KG1 (cell line): ENCODE measurements at places on chromosomes 7 and 10.

DNA sequence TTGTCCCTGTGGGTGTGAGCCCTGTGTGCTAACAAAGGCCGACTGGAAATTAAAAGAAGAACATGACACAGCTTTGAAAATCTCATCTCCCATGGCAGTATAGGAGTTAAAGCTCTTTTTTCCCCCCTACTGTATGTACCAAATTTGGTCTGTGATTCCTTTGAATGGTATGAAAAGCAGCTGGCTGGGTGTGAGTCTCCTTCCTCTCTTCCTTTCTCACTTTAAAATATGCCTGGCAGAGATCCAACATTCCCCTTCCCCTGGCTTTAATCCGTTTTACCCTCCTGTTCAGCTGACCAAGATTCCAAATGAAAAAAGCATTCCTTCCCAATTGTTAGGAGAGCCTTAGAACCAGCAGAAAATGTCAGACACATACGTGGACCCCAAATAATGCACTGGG, 225.0 kb upstream of the CELF2 start:
- DNase-seq, result no peak

DNA sequence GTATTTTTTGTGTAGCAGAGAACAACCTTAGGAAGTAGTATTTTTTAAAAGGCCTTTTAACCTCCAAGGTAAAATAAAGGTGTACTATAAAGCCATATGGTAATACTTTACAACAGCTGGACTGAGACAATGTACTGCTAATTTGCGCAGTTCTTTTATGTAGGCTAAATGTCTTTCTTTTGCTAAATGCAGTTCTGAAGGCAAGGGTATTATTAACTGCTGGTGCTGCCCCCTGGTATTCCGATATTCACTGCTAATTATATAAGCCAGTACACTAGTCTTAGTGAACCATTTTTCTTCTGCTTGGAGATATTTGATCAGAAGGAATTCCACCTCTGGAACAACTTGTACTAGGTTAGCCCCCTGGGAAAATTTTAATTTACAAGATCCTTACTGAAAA, 272.0 kb upstream of the FERD3L start:
- no peak for DNase-seq

DNA sequence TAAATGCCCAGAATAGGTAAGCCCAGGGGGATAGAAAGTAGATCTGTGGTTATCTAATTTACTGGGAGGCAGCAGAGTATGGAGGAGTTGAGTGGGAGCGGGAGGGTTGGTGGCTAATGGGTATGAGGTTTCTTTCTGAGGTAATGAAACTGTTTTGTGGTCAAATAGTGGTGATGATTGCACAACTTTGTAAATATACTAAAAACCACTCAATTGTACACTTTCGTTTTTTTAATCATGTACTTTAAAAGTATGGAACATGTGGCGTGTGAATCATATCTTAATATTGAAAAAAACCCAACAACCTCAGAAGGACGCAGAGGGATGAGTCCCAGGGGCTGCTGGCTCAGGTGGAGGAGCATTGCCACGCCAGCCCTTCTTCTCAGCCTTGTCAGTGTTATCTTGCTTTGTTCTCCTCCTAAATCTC, 118.1 kb downstream of the WDR11 start:
- no peak for DNase-seq

- no peak for DNase-seq
Observed at GRCh38 chr10:117424883-117425649, 49.8 kb upstream of the PDZD8 start.

GRCh38 chr7:36286226-36286625, 103.4 kb upstream of the ANLN start:
- no peak for DNase-seq

- peak; percentile 34 for DNase-seq
Observed at GRCh38 chr10:125064681-125065492, 95.5 kb downstream of the CTBP2 start.

GRCh38 chr10:25082276-25083204, 66.1 kb downstream of the THNSL1 start:
- no peak for DNase-seq

DNA sequence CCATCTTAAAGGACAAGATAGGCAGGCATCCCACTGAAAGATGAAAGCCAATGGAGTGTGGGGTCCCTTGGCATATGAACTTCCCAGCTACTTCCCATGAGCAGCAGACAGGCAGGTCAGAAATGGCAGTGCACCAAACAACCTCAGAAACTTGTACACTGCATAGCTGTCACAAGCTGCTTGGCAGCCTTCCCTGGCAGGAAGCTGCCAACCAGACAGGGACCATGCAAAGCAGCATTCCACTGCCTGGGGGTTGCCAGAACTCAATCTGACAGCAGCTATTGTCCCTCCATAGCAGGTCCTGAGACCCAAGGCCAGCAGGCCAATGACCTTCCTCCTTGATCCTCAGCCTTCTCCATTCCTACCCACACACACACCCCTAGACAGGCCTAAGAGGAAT, 139.5 kb downstream of the PLCE1 start:
- no peak for DNase-seq

DNA sequence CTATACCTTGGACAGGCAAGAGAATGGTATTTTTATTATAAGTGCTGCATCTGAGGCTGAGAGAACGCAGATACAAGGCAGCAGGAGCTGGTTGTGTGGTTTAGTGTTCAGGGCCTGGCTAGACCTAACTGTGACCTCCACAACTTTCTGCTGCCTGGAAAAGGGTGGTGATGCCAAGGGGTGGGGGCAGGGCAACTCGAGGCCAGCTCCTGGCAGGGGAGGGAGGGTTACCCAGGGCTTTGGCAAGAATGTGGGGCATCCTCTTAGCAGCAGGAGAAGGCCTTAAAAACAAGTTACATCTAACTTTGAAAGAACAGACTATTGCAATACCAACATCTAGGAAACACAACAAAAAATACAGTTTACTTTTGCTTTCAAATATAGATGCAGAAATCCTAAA, 13.0 kb downstream of the MXI1 start:
- no peak for DNase-seq

DNA sequence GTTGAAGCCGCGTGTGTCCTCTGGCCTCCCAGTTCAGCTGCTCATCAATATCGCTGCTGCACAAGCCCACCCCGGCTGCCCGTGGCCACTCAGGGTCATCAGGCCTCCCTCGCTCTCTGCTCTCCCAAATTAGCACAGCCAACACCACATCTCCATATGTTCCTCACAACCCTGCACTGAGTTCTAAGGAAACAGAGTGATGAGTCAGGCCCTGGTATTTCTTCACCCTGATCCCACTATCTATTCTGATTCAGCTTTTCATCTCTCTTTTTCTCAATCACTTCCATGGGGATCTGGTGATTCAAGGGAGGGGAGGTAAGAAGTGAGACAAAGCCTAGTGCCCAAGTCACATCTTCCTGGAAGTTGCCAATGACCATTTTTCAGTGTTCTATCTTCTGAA, 23.8 kb downstream of the CYTH3 start:
- no peak for DNase-seq
